Breast epithelium (tissue), 4 donors: ENCODE measurements at places on chromosomes 5 and 9.
A peak's percentile ranks its signal among the peaks of the same experiment; 100 is the strongest.

DNA sequence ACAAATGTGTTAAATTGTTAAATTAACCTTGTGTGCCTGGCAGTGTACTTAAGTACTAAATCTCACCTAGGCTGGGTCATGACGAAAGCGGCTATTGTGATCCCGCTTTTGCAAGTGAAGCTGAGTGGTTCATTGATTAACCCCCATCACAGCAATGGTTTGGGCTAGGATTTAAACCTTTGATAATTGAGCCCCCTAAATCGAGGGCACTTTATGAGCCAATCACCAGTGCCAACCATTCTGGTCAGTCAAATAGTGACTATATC is 22.8 kb downstream of the HNRNPK start:
- no peak for DNase-seq

DNA sequence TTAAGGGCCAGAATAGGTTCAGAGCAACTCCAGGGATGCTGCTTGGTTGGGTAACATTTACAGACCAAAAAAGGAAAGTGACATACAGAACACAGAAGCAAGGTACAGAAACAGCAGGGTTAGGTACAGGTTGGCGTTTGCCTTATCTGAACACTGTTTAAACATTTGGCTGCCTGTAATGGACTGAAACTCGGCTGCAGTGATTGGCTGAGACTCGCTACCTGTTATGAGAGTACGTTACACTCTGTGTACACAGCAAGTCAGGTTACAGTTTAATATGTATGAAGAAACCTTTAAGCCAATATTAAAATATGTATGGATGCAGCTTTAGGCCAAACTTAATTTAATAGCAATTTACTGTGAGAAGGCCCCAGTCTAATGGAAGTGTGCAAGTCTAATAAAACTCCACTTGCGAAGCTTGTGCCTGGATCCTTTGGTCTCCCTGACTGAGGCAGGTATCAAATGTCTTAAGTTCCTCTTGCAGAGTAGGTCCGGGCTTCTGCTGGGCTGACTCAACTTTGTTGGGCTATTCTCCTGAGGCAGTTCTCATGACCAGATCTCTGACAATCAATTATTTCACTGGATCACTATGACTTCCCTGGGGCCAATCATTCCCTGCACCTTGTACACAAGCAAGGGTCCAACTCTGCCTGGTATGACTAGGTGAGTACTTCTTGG is 204.9 kb downstream of the ZNF462 start:
- DNase-seq, result no peak

- DNase-seq, result no peak
Measured at GRCh38 chr5:97149709-97150108, 7.3 kb upstream of the LIX1 start.

DNA sequence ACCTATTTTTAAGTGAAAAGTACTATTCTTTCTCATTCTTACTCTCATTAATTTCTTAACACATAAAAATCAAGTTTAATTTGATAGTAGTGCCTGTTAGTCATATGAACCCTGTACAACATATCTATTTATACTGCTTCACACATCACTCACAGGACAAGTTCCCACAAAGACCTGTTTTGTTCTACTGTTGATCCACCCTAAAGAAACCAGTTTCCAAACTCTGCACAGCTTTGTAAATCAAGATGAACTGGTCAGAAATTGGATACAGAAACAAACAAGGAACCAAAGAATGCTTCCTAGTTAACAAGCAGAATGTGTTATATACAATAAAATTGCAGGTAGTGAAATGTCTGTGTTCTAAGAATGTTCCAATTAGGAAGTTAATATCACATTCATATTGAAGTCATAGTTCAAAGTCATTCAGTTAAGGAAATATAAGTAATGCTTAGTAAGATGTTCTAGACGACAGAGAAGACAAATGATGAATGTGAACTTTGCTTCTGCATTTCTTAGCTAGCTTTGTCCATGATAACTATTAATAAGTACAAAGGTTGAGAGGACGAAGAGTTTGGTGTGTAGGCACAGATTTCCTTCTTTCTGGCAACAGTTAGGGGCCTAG is 33.4 kb downstream of the C9orf85 start:
- no peak for DNase-seq

- DNase-seq, result peak; percentile 54
Measured at GRCh38 chr9:104993291-104993963, 65.5 kb upstream of the ABCA1 start.

DNA sequence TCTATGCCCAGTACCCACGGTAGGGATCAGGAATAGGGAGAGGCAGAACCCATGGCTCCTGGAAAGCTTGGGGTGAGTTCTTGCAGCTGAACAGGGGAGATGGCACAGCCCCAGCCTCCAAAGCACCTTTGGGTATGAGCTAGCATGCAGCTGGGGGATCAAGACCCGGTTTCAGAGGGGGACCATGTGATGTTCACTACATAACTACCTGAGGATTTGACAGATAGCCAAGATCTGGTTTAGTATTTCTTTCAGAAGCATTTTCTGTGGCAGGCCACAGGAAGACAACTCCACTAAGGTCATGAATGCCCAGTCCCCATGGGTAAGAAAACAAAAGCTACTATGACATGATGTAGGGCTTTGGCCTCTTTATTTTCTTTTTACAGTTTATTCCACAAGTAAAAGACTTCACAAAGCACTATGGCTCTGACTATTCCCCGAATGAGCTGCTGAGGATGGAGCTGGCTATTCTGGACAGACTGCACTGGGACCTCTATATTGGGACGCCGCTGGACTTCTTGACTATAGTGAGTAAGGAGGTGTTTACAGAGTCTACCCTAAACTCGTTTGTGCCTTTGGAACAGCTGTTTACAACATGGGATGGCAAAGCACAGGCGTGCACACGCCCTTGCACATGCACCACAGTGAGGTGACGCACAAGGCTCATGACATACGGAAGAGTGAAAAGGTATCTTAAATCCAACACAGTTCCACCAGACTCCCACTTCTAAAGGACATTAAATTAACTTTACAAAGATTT is 3.4 kb downstream of the CCNI2 start:
- peak; percentile 8 for DNase-seq

GRCh38 chr5:67206461-67206860 is 9.9 kb upstream of the CD180 start:
- no peak for DNase-seq

DNA sequence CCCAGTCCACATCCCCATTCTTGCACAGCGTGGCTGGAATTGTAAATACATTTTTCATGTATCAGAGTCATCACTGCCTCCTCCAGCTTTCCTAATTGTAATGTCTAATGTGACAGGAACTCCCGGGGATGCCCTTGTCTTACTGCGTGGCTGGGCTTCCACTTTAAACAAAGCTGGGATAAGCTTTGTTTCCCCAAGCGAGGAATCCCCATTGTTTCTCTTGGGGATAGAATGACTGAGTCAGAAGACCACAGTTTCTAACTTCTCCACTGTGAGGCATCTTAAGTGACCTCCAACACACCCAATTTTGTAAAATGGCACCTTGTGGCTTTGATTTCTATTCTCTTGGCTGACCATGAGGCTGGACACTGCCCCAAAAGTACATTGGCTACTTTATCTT is 22.4 kb downstream of the ARPC5L start:
- no peak for DNase-seq

GRCh38 chr9:37408933-37409710 is 13.4 kb upstream of the GRHPR start:
- no peak for DNase-seq

- DNase-seq, result peak; percentile 30
Measured at GRCh38 chr9:124218987-124219461, 38.7 kb upstream of the NEK6 start.

DNA sequence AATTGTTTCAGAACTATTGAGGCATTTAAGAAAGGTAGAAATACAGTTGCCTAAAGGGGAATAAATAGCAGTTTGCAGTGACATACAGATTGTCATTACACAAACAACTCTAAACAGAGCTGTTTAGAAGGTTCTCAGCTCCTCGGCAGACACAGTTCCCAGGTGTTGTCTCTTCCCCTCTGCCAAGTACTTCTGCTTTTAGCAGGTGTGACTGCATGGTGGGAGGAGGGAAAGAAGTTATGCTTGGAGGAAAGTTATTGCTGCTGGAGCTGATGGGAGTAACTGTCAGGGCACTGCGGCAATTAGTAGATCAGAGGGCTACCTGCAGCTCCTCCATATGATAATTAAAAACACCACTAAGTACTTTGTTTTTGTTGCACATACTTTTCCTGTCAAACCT is 14.5 kb downstream of the EDIL3 start:
- no peak for DNase-seq

DNA sequence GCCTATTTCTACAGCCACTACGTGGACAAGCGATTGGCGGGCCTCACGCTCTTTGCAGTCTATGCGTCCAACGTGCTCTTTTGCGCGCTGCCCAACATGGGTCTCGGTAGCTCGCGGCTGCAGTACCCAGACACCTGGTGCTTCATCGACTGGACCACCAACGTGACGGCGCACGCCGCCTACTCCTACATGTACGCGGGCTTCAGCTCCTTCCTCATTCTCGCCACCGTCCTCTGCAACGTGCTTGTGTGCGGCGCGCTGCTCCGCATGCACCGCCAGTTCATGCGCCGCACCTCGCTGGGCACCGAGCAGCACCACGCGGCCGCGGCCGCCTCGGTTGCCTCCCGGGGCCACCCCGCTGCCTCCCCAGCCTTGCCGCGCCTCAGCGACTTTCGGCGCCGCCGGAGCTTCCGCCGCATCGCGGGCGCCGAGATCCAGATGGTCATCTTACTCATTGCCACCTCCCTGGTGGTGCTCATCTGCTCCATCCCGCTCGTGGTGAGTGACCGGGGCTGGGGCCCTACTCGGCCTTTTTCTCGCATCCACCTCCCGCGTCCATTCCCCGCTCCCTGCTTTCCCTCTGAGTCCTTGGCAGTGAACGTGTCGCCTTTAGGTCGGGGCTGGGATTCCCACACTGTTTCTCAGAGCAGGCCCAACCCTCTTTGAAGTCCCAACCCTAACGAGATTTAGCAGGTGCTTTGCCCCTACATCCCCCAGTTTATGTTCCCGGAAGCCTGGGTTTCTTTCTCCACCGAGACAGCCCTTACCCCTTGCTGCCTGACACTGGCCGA is 1.8 kb downstream of the PTGER4 start:
- no peak for DNase-seq

- no peak for DNase-seq
Measured at GRCh38 chr5:113276001-113276400, 158.8 kb downstream of the TSSK1B start.

DNA sequence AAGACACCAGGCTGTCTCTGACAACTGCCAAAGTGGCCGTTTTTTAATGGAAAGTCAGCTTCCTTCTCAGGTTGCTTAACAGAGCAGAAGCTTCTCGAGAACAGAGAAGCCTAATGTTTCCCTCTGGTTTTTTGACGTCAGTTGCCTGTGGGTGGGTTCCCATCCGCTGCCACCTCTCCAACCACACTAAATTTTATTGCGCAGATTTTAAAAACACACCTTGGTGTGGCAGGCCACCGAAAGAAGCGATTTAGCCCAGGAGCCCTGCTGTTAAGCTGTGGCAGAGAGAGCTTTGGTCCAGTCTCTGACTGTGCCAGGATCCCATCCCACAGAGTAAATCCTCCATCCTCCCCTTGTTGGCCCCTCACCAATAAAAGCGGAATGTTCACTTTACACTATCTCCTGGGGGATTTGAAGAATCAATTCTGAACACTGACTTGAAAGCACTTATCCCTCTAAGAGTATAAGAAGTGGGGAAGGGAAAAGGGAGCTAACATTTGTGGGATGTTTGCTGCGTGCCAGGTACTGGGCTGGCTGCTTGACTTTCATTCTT is 181.6 kb downstream of the AOPEP start:
- no peak for DNase-seq

GRCh38 chr9:2177121-2177520 is 162.0 kb downstream of the SMARCA2 start:
- no peak for DNase-seq

DNA sequence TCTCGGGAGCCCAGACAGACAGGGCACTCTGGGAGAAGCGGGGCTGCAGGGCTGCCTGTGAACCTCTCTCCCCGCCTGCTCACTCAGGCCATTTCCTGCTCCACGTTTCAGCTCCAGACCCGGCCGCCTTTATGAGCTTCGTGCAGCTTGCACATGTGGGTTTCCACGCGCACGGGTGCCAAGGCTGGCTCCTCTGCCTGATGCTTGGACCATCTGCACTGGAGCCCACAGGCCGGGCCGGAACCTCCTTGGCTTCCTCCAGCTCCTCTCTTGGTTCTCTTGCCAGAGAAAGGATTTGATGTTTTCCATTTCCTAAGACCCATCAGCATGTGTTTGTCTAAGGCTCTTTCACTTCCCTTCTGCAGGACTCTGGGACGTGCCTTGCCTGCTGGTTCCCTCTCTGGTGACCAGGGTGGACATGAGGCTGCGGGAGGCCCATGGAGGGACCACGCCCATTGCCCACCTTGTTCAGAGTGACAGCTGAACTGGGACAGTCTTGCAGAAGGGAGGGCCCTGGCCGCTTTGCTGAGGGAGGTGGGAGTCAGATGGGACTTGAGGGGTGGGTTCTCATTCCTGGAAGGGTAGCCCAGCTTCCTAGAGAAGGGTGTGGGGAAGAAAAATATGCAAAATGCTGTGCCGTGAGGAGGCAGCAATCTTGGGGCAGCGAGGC is 23.3 kb upstream of the COL5A1 start:
- DNase-seq, result no peak

GRCh38 chr5:155626592-155626991 is 613.0 kb downstream of the KIF4B start:
- no peak for DNase-seq

DNA sequence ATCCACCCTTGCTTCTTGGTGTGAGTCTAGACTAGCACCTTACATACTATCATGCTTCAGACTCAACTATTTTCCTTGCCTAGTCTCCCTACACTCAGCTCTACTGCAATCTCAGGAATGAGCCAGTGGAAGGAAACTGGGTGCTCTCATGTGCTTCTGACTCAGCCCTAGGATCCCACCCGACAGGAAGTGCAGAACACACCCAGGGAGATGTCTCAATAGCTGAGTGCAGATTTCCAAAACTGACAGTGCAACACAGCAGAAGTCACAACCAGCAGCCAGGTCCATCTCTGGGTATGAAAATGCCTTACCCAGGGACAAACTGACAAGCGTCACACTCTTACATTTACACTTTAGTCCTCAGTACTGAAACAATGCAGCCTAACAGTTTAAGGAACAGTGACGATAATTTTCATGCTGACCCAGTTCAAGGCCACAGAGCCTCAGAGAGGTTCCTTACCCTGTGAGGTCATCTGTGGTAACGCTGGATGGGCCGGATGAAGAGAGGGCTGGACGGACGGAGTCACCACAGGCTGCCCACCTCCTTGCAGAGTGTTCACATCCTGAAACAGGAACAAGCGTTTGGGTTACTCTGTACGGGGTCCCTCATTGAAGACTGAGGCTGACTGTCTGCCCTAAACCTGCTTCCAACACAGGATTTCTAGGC is 33.0 kb downstream of the FKBP15 start:
- DNase-seq, result no peak

GRCh38 chr9:101486693-101487442 is 46.8 kb upstream of the RNF20 start:
- DNase-seq, result no peak
